ENCODE measurements at places on chromosomes 5 and 9.
A peak's percentile ranks its signal among the peaks of the same experiment; 100 is the strongest.

- DNase-seq: no peak
Observed at GRCh38 chr9:18472841-18473251, 1.1 kb upstream of the ADAMTSL1 start.

GRCh38 chr5:138243794-138244193 lies 30.6 kb downstream of the GFRA3 start:
- DNase-seq: no peak

DNA sequence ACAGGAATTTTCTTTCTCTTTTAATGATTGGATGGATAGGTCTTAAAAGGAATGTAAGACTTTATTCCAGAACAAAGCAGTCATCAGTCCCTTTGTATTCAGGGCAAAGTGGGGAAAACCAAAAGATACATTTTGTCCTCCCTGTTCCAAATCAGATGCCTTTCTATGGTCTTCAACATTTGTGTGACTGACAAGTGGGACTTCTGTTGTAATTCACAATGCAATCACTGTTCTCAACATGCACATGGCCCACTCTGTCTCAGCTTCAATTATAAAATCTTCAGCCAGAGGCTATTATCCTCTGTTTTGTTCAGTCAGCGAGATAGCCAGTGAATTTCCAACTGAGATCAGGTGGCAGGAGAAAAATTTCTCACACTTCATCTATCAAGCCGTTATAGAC lies 95.5 kb upstream of the ERBIN start:
- no peak for DNase-seq

DNA sequence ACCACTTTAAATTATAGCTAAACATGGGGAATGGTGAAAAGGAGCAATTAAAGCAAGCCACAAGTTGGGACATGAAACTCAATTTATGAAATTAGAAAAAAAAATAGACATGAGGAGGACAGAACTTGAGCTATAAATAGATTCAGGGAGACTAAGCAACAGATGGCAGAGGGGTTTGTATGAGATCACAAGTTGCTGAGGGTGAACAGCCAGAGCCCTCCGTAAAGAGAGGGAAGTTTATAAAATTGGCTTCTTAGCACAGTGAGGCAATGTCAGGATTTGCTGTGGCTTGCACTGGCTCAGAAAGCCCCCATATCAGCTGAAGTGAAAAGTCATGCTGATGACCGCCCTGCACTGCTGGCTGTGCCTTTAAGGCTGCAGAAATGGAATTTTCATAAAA lies 443.4 kb upstream of the CD180 start:
- DNase-seq: no peak

GRCh38 chr9:125650271-125650737 lies 56.7 kb downstream of the MAPKAP1 start:
- DNase-seq: no peak

- DNase-seq: no peak
Observed at GRCh38 chr5:40958811-40959210, 49.5 kb downstream of the C7 start.

DNA sequence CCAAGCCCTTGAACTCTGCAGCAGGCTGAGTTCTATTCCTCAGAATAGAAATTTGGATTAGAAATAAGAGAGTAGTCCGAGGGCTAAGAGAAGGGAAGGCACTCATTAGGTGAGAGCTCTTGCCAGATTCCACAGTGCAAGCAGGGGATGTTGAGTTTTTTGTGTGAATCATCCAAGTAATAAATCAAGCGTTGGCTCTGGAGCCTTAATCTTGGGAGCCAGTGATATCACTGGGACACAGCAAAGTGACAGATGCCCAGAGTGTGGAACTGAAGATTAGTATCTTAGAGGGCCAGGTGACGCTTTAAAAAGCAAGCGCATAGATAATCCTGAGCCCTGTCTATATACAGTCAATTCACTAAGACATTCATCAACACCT lies 60.3 kb downstream of the FOXD1 start:
- DNase-seq: no peak

GRCh38 chr9:136645352-136645902 lies 17.3 kb upstream of the EGFL7 start:
- DNase-seq: no peak

GRCh38 chr5:145787001-145787400 lies 48.1 kb downstream of the PRELID2 start:
- DNase-seq: no peak

DNA sequence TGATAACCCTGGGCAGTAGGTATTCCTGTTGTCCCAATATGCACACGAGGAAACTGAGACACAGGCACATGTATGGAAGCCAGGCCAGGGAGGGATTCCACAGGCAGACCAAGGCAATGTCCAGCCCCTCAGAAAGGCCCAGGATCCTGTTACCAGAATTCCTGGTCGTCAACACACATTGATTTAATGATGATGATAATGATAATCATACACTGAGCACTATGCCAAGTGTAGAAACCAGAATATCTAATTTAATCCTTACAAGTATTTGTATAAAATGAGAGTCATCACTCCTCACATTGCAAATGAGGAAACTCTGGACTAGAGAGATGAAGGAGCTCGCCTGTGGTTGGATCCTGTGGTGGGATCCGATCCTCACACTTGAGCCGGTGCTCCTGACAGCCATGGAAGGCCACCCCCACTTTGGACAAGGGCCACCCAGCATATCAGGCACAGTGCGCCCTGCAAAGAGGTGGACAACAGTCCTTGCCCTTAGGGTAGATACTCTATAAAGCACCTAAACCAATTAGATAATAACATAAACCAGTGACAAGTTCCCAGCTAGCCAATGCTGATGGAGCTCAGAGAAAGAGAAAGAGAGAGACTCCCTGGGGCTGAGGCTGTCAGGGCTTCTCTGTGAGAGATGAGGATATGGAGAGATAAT lies 185.3 kb downstream of the SLIT3 start:
- no peak for DNase-seq

- DNase-seq: no peak
Observed at GRCh38 chr9:109282302-109282701, 38.6 kb downstream of the EPB41L4B start.

- no peak for DNase-seq
Observed at GRCh38 chr9:617445-618085, 223.9 kb upstream of the DMRT1 start.

DNA sequence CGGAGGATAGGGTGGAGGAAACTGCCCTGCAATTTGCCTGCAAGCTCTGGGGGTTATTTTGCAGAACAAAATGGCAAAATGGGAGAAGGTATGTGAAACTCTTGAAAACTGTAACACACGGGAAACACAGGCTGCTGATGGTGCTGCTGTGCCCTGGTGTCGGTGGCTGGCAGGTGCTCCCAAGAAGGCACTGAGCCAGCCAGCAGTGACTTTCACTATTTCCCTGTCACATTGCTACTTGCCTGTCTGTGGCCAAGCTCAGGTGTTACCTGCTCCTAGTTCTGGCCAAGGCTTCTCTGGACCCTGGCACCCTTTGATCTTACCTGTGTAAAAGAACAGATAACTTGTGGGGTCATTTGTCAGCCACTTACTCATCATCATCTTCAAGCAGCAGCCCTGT lies 102.2 kb downstream of the CMYA5 start:
- DNase-seq: no peak

DNA sequence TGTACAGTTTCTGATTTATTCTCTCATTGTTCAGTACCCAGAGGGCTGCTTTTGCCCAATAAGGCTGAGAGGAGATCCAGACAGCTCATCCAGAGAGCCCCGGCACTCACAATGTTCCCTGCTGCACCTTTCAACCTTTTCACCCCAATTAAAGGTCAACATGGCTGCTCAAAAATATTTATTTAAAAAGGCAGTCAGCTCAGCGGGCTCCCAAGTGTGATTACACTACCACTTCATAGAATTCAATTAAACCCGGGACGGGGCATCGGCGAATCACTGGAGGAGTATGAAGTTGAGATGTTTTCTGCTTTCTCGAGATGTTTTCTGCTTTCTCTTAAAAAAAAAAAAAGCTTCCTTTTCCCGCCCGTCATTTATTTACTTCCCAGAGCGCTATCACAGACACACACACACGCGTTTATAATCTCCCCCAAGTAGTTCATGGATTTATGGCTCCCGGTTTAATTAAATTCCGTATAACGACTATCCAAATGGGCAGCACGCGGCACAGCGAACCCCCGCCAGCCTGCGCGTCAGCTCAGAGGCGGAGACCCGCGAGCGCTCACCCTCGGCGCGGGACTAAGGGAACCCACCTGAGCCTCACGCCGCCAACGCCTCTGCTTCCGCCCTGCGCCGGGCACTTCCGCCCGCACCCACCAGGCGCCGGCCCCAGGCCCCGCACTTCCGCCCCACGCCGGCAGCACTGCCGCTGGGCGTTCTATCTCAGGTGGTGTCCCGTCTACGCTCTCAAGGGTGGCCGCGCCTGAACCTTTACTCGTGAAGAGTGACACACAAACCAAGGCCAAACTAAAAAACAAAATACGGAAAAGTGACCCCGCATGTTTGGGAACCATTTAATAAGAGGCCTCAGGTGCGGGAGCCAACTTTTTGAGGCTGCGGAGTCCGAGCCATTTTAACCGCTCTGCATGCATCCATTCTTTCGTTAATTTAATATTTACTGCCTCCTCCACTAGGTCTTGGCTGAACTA lies at the start of gene C5orf63:
C5orf63 (minus strand) TSS at position 642 of the 986 bp plus-strand sequence. CDS start 14,507 bp downstream, outside the sequence.
- DNase-seq: peak; percentile 56

- DNase-seq: no peak
Observed at GRCh38 chr5:23459214-23459613, 48.2 kb upstream of the PRDM9 start.

- DNase-seq: no peak
Observed at GRCh38 chr5:3518051-3518450, 77.6 kb upstream of the IRX1 start.

- no peak for DNase-seq
Observed at GRCh38 chr5:115840873-115841272, 492 bp downstream of the ATG12 start.
